ENCODE measurements at places on chromosomes 5 and 9.
A peak's percentile ranks its signal among the peaks of the same experiment; 100 is the strongest.

GRCh38 chr9:111013707-111014106 is 24.6 kb downstream of the LPAR1 start:
- no peak for DNase-seq

- no peak for DNase-seq
Observed at GRCh38 chr5:150243590-150243989, 46.0 kb downstream of the CAMK2A start.

- DNase-seq = no peak
Observed at GRCh38 chr5:93654676-93655075, 71.7 kb downstream of the NR2F1 start.

- no peak for DNase-seq
Observed at GRCh38 chr5:758698-759053, 25.9 kb downstream of the ZDHHC11B start.

DNA sequence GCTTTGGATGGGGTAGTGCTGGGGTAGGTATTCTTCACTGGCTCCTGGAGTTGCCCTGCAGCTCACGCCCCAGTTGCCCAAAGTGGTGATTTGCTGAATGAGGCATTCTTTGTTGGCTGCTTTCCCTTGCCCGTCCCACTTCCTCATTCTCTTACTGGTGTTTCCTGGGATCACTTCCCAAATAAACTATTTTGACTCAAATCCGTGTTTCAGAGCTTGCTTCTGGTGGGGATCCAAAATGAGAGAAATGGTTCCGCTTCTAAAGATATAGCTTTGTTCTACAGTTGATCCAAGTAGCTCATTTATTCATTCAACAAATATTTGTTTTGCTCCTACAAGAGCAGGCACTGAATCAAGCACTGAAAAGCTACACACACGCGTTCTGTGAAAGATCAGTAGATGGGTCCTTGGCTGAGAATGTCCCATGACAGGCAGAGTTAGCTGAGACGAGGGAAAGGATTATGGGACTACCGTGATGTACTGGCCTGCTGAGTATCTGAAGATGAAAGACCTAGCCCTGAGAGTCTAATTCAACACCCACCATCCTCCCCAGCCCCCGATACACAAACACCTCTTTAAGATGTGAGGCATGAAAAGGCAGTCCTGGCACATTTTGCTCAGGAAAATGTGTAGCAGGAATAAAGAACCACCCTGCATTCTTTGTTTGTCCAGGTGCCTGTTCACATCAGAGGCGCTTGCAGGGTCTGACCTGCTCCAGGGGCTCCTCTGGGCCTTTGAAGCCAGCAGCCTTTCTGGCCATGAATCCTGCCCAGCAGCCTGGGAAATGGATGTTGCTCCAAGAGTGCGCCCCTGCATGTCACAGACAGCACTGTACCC is 143.1 kb upstream of the RANBP3L start:
- peak; percentile 41 for DNase-seq

- no peak for DNase-seq
Observed at GRCh38 chr5:57717555-57717954, 234.9 kb upstream of the ACTBL2 start.

DNA sequence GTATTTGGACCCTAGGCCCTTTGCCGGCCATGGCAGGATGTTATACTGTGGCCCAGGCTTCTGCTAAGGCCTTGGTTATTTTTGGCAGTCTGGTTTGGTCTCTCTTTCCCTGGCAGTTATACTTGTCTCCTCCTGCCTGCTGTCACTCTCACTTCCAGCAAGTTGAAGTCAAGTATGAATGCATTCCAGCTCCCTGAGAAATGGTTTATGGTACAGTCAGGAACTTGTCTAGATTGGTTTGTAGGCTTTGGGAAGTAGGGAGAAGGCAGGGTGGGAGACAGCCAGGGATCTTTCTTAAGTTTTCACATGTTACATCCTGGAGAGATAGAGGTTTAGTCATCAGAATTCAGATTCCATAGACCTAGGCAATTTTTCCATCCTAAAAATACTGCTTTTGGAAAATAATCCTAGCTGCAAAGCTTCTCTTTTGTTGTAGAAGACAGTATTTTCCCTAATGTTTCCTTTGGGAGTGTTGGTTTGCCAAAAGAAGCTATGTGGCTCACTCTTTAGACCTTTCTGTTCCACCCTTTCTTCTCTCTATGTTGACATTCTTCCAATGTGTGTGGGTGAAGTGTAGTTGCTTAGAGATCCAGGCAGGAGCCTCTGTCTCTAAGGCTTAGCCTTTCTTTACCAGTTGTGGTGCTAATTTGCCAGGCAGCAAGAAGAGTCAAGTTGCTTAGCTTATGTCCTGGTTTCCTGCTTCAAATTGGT is 2.5 kb upstream of the KDM3B start:
- DNase-seq = no peak

DNA sequence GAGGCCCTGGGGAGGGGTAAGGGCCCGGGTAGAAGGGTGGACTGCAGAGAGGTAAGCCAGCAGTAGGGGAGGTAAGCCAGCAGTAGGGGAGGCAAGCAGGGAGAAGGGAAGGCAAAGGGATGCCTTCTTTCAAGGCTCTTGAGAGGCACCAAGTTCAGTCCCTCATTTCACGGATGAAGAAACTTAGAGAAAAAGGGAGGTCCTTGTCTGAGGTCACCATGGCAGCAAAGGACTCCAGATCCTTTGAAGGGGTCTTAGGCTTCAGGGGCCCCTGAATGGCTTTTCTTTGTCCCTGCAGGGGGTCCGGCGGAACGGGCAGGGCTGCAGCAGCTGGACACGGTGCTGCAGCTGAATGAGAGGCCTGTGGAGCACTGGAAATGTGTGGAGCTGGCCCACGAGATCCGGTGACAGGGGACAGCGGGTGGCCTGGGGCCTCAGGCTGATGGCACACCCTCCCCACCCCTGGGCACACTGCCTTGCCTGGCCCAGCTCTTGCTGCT is 42.6 kb downstream of the RGS3 start:
- no peak for DNase-seq

DNA sequence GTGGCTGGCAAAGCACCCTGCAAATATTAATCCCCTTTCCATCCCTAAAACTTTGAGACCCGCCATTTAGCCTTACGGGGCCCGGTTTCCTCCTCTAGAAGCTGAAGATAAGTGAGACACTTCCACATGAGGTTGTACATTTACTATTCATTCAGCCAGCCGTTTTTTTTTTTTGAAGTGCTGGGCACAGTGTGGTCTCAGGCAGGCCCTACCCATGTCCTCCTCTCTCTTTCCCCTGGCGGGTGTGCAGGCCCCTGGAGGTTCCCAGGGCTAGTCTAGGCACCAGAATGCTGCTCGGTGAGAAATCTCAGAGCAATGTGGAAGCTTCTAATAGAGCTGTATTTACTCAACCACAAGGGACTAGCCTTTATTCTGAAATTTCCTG is 107.4 kb upstream of the LARP1 start:
- no peak for DNase-seq

DNA sequence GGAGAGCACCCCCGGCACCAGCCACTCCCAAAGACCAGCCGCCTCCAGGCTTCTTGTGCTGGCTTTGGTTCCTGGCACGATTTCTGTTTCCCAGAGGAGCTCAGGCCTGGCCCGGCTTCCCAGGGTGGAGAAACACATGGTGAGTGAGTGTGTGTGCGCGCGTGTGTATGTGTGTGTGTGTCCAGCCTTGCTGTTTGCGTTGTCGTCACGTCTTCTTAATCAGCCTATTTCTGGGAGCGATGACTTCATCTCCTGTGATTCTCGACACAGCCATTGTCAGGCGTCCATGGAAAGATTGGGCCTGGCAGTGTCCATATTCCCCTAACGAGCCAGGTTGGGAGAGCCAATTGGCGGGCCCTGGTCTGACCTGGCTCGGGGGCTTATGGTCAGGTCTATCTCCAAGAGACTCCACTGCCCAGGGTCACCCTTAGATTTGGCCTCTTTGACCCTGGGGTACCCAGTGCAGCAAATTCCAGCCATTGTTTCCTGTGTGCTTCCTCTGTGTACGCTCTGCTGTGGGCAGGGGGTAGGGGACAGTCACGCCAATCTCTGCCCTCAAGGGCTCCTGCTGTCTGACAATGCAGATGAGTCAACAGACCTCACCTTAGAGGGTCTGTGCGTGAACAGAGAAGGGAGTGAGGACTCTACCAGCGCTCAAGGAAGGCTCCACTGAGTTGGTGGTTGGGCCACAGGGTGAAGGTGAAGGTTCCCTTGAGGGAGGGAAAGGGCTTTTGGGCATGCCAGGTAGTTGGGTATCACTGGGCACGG is 73.8 kb downstream of the DAB2IP start:
- DNase-seq = peak; percentile 78

- no peak for DNase-seq
Observed at GRCh38 chr5:176595386-176595943, 14.5 kb downstream of the GPRIN1 start.

GRCh38 chr5:1112596-1113331 is 901 bp upstream of the SLC12A7 start:
- peak; percentile 85 for DNase-seq

DNA sequence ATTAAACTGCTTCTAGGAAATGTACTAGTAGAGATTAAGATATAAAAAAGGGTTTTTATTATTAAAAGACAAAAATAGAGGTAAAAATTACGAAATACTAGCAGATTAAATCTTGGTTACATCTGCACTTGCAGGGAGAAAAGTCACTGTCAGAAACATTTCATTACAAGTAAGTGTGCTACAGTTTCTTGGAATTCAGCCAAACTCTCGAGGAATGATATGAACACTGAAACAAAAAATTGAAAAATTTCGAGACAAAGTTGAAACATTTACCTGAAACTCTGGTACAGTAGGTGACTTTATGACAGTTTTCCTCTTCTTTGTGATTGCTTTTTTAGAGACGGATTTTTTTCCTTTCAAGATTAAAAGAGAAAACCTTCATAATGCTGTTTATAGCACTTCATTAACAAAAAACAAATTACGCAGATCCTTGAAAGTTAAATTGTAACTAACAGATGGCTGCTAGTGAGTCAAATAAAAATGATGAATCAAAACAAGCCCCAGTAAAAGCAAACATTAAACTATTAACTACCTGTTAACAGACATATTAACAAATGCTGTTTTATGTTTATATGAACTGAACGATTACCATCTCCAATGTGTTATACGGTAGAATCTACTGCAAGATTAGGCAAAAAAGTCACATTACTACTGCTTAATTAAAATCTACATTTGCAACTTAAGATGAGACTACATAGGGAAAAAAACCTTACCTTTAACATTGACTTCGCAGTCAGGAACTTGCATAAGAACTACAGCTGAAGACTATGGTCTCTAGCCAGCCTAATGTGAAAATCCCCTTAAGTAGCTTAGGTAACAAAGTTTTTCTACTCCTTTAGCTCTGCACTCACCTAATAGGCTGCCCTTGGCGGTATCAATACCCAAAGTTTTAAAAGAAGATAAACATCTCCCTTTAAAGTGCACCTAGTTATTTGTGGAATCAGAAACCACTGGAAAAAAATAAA is 61.4 kb downstream of the RANBP6 start:
- no peak for DNase-seq

GRCh38 chr5:123950701-123951581 is 439.0 kb downstream of the CSNK1G3 start:
- DNase-seq = no peak

DNA sequence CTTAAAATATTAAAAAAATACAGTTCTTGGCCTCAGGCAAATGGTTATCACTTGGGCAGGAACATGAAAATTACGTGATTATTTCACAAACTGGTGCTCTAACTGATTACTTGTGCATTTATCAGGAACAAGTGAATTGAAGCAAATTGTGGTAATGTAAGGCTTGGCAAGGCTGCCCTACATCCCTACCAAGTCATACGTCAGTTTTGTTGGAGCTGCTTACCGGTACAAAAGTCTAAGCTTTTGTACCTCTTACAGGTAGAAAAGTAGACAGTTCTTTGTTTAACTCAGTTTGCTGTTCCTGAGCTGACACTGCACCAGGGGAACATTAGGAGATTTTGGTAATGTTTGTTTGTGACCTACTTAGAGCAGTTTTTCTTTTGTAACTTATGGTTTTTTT is 2.2 kb downstream of the G3BP1 start:
- no peak for DNase-seq

GRCh38 chr9:706606-707459 is 134.7 kb upstream of the DMRT1 start:
- peak; percentile 85 for DNase-seq

DNA sequence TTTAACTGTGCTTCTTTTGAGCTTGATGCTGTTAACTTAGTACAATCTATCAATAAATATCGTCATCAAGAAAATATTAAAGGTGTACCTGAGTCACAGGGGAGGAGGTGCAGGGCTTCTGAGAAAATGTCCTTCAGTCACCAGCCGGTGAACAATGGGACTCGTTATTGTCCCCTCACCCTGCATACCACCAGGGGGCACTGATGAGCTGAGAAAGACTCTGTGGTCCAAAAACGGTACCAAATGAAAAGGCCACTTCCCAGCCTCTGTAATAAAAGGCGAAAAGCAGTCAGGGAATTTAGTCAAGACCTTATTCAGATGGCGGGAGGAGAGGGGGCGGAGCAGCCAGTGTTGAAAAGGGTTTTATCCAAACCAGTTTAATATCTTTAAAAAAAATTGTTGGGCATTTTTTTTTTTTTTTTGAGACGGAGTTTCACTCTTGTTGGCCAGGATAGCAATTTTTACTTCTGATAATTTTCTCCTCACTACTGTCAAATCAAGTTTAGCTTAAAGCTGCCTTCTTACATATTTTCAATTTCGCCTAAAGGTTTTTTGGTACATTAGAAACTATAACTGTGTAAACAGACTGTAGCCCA is 271.9 kb upstream of the ADAMTS16 start:
- DNase-seq = peak; percentile 82

- DNase-seq = no peak
Observed at GRCh38 chr9:122370303-122370702, 521 bp upstream of the PTGS1 start.

GRCh38 chr5:54309276-54309675 is 1.1 kb downstream of the ARL15 start:
- DNase-seq = no peak

DNA sequence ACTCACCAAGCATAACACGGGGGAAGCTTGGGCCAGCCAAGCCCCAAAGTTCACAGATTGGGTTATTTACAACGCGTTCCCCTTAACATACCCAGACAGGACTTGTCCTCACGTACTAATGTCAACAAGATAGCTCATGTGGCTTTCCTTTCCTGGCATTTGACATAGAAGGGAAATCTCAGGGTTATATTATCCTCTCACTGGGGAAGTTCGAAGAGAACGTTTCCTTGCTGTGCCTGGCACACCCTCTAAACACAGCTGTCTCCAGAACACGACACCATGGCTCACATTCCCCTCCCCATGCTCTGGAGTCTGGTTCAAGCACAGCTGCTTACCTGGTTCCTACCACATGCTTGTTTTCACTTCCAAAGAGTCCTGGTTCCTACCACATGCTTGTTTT is 46.8 kb upstream of the OTULINL start:
- DNase-seq = no peak

GRCh38 chr5:73365301-73365853 is 83.2 kb downstream of the FOXD1 start:
- no peak for DNase-seq

DNA sequence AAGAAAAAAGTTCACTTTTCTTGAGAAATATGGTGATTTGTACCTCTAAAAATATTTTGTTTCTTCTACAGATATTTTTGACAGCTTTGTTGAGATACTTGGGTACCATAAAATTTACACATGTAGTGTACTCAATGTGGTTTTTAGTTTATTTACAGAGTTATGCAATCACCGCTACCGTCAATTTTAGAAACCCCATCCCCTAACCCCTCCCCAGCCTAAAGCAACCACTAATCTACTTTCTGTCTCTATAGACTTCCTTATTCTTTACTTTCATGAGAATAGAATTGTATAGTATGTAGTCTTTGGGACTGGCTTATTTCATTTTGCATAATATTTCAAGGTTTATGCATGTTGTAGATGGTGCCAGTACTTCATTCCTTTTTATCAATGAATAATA is 45.0 kb upstream of the TDRD7 start:
- no peak for DNase-seq
